ENCODE measurements at places on chromosomes 6 and 20.

DNA sequence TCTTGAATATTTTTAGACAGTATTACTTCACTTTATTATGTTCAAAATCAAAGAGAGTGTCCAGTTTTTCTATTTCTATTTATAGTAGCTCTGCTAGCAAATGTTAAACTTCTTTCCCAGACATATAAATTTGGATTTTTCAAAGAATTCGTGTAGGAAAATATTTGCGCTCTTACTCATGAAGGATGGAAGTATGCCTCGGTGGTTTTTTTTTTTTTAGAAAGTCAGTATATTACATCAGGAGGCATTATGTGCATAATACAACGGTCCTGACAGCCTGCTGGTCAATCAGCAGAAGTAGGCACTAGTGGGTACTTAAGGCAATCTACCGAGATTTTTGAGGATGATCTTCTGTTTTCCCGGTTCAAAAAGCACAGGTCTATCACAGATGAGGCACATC is 249.3 kb downstream of the TBX18 start:
- peak; percentile 34 for DNase-seq

GRCh38 chr20:45347936-45348778 is at the start of gene SDC4:
Gene SDC4, minus strand, starts transcription at chr20:45348424. Its CDS starts 40 bp downstream, at chr20:45348384.
- DNase-seq = peak; percentile 60

DNA sequence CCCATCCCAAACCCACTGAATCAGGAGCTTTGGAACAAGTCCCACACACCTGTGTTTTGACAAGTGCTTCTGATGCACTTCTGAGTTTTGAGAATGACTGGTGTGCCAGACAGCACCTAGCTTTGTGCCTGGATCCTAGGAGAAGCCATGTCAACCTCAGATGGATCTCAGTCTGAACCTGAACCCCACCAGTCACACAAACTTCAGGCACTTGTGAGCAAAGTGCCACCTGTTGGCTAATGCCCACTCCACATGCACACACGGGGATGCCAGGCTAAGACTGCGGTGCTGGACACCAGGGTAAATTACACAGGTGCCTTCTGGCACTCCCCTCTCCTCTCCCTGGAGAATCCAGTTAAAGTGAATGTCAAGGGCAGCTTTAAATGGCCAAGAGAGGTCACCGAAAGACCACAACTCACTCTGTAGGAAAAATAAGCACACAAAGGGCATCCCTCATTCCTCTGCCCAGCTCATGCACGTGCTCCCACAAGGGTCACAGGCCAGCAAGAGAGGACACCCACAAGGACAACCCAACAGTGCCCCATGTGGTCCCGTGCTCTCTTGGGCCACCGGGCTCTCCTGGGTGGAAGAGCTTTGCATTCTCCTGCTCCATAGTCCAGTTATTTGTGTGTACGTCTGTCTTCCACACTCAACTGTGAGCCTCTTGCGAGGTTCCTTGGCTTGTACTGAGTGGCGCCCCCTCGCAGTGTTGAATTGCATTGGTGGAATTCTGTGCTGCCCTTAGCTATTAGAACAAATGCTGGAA is 45.6 kb downstream of the TAF8 start:
- DNase-seq = no peak

GRCh38 chr6:167120583-167120903 is 2.4 kb upstream of the CCR6 start:
- DNase-seq = no peak

DNA sequence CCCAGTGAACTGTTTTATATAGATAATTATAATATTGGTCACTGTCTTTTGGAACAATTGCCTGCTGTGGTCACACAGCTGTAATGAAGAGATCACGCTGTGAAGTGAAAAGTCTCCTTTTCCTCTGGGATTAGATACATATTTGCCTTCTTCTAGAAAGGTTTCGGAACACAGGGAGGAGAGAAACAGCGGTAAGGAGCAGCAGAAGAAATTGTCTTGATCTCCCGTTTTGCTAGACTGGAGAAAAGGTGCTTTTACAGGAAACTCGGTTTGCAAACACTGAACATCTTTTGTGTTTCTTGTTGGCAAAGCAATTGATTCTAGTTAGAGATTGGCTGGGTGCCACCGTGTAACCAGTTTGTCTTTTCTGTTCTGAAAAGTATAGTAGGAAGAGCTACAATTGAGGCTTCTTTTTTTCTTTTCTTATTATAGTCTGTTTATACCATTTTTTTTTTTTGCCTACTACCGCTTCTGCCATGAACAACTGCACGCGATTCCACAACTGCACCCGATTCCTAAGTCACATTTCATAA is 404.1 kb upstream of the ID4 start:
- DNase-seq = no peak

DNA sequence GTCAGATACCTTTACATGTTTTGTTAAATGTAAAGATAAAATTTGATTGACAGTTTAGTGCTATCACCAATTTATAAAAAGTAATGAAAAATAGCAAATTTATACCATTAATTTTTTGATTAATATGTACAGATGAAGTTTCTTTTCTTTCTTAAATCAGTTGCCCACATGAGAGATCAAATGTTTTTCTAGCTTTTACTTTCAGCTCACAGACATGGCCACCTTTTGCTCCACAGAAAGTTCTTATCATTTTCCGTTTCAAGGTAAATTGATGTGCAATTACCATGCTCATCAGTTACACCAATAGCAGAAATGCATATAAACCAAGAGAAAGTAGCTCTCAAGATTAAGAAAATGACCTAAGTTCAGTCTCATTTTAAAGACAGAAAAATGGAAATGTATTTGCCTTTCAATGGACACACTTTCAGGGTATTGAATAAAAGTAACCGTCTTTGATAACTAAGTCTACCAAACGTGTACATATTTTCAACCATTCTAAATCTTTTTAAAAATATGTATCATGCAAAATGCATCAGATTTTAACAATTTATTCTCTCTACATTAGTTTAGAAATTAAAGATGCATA is 16.6 kb upstream of the EXOC2 start:
- DNase-seq = no peak

DNA sequence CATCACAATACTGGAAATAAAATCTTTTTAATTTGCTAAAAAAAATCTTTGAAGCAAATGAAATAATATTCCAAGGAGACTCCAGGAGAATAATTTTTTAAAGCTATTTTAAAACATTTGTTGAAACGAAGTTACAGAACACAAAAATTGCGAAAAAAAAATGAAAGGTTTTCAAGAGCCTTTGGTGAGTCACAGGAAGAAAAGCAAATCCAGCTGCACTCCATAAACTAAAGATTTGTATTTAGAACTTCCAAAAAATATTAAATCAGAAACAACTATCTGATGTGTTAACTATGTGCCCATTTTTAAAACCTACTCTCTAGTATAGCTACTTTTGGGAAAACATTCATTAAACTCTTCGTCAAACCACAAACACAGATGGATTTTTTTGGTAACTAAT is 23.6 kb downstream of the PDSS2 start:
- DNase-seq = peak; percentile 44

- DNase-seq = no peak
Measured at GRCh38 chr6:20868397-20869096, 334.3 kb downstream of the CDKAL1 start.

GRCh38 chr20:33322456-33322855 is 39.4 kb downstream of the BPIFB1 start:
- DNase-seq = no peak

DNA sequence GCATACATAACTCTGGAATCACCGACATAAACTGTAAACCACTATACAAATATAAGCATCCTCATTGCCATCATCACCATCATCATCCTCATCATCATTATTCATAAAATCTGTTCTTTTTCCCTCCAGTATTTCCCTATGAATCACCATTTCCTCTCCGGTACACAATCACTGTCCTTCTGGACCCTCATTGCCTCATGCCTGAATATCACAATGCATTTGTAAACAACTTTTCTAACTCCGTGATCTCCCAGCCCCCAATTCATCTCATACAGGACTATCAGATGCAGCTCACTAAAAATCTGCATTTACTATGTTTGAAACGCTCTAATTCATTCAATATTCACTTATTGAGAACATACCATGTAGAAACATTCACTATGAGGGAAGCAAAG is 339.7 kb downstream of the TBC1D32 start:
- DNase-seq = no peak

All from fibroblast of the aortic adventitia (primary cell).